ENCODE measurements at places on chromosomes 13 and 19. TPM values are rescaled to one million over a fixed set of nuclear protein-coding genes. Genes with fewer than 3 reads are reported as not detected.

DNA sequence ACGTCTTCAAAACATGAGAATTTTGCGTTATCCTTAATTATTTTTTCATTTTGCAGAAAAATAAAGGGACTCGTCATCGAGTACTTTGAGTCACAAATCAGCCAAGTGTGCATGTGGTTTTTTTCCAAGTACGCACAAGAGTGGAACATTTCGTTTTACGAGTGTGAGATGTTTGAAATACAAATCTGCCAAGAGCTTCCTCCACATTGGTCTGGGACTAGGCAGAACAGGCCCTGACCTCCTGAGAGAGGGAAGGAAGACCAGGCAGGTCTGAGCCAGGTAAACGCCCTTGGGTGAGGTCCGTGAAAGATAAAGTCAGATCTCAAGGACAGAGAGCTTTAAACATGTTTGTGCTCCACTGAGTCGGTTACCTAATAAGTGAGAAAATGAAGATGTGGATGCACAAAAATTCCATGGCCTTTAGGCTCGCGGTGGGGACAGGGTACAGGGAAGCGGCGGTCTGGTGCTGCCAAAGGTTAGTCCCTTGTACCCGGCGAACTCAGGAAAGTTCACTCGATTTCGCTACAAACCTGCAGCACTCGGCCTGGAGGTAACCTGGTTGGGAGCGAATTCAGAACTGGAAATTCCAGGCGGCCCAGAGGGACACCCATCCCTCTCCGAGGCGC is 473 bp upstream of the ITM2B start:
- peak; percentile 55 for DNase-seq

GRCh38 chr19:51064534-51065220 is at the start of gene KLK13:
Gene KLK13 (minus strand): TSS chr19:51065092. CDS start chr19:51065067, 25 bp downstream.
- DNase-seq = no peak

- no peak for DNase-seq
These were observed 35.1 kb downstream of the ATP4B start for GRCh38 chr13:113622791-113623490.

GRCh38 chr13:61463024-61463423 is 47.4 kb upstream of the PCDH20 start:
- no peak for DNase-seq

- DNase-seq = no peak
These were observed 7.7 kb downstream of the RNF113B start for GRCh38 chr13:98169331-98169730.

Gene ZNF154
- 14.2 TPM for total RNA-seq
